Glutamatergic neuron (in vitro differentiated cells): ENCODE measurements at places on chromosomes 11 and 22.

- DNase-seq = no peak
Measured at GRCh38 chr11:34313099-34313517, 44.7 kb downstream of the ABTB2 start.

- no peak for DNase-seq
Measured at GRCh38 chr11:74249496-74249895, 61.9 kb downstream of the P4HA3 start.

DNA sequence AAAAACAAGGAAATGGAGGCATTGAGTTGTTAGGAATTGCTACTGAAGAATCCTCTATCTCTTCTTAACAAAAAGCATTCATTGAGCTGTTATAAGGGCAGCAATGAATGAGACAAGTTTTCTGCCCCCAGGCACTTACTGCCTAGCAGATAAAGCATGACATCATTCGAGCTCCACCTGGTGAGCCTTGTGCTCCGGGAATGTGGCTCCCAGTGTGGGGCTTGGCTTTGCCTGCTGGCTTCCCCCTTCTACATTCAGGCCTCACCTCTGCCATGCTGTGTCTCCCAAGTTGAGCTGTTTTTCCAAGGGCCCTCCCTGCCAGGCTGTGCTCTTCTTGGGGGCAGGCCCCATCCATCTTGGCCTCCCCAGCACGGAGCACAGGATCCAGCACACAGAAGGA, 56.9 kb upstream of the EIF3D start:
- DNase-seq = peak; percentile 43

DNA sequence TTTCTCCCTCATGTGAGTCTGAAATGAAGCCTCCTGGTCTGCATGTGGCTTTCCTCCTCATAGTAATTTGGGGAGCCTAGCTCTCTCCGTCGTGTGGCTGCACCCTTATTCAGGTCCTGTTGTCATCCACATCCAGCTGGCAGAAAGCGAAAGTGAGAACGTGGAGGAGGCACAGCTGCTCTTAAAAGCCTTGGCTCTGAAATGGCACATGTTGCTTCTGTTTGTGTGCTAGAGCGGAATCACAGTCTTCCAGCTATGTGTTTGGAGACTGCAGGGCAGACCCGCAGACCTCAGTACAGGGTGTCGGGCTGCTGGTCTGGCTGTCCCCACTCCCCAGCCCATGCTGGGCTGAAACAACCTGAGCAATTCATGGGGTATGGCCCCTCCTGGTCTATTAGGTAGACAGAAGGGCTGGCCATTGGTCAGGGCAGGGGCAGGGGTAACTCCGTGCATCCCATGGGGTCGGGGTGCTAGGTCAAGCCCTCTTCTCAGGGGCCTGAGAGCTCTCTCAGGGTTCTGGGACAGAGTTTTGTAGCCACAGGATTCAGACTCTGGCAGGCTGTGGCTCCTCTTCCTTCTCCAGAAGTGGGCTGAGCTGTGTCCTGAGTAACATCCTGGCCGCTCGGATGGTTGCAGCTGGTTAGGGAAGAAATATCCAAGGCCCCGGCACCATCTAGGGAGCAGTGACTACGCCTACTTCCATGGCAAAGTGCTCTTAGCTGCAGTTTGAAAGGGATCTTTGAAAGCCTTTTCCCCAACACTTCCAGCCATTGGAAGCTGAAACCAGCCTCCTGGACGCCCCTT, 50.6 kb downstream of the C11orf96 start:
- DNase-seq = no peak

GRCh38 chr11:44407211-44407996, 97.5 kb upstream of the ALX4 start:
- DNase-seq = no peak

DNA sequence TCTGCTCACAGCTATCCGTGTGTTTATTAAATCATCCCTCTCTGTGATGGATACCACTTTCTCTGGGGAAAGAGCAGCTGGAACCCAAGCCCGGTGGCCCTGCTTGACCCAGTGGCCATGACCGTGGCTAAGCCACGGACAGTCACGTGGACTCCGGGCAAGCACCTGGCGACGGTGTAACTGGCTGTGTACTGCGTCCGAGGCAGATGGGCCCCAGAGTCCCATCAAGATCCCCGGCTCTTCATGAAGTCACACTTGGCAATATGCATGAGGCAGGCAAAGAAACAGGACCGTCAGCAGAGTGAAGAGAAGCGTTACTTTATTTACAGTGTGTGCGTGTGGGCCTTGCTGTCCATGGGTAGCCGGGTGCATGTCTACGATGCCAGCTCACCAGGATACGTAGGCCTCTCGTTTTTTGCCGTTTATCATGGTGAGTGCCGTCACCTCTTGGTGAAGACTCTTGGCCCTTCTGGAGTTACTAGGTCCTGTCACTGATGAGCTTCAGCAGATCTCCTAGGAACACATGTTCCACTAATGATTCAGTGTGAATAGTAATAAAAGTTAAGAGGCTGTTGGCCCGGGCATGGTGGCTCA, 366.3 kb downstream of the TBC1D22A start:
- DNase-seq = peak; percentile 5

GRCh38 chr11:130719220-130719915, 196.9 kb downstream of the SNX19 start:
- no peak for DNase-seq

- DNase-seq = no peak
Measured at GRCh38 chr11:22666325-22666687, at the start of gene GAS2. TSS of gene GAS2 (plus strand) at chr11:22666611. CDS start at chr11:22674870, 8,259 bp downstream.

DNA sequence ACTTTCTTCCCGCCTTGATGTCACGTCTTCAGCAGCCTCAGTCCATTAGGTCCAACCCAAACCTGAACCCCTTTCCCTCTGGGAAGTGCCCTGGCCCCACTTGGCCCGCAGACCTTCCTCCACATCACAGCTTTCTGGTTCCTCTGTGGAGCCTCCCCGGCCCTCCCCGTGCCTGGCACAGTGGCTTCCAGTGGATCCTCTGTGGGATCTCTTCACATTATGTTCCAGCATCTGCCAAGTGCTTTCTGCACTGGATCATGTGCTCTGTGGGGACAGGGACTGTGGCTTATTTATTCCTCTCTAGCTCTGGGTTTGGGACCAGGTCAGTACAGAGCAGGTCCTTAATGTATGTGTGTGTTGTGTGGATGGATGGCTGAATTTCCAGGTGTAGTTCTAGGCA, 30.9 kb downstream of the POLR3H start:
- no peak for DNase-seq

GRCh38 chr22:45208993-45209838, 31.5 kb downstream of the KIAA0930 start:
- peak; percentile 73 for DNase-seq

GRCh38 chr22:24303007-24303406, 32.4 kb downstream of the SPECC1L start:
- DNase-seq = no peak

DNA sequence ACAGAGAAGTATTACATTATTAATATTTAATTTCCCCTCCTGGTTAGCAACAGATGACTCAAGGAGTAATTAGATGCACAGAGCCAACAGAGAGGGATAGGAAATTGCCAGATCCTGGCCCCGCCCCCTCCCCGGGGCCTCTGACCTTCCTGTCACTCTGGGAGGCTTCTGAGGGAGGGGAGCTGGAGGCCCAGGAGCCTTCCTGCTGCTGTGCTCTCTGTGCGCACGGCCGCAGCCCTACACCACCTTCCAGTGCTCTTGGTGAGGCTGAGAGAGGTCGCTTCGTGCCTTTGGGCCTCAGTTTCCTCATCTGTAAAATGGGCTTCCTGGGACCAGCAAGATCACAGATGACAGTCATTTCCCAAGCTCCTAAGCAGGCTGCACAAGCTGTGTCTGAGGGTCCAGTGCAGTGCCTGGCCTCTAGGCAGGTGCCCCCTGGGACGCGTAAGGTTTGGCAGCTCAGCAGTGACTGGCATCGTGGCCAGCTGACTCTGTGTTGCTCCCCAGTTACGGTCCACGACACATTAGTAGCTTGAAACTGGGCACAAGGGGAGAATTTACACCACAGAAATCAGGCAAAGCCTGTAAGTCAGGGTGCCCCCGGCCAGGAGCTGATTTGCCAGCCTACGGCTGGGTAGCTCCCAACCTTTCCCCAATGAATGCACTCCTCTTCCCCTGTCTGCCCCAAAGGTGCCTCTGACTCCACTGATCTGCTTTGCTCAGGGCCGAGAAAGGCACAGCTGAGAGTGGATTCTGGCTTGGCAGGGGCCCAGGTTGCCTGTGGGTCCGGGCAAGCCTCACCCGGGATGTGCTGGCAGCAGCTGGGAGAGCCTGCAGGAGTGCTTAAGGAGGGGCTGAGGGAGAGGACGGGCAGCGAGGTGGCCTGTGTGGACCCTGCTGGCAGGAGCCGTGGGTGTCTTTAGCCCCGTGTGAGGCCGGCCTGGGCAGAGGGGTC, 2.3 kb downstream of the ADORA2A start:
- peak; percentile 80 for DNase-seq

- no peak for DNase-seq
Measured at GRCh38 chr11:116061322-116061721, 557.1 kb upstream of the CADM1 start.

DNA sequence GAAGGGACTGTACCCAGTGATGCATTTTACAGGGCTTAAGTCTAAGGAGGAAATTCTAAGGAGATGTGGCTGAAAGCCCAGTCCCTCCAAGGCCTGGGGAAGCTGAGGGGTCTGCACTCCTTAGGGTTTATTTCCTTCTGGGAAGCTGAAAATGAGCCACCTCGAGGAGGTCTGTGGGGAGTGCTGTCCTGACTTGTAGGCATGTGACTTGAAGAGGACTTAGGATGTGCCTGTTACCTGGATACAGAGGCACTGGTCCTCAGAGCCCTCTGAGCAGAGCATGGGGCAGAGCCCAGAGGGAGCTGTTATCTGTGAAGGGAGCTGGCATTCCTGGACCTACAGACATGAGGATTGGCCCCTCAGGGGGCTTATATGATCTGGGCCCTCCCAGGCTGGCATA, 77.1 kb downstream of the TP53I11 start:
- DNase-seq = no peak

DNA sequence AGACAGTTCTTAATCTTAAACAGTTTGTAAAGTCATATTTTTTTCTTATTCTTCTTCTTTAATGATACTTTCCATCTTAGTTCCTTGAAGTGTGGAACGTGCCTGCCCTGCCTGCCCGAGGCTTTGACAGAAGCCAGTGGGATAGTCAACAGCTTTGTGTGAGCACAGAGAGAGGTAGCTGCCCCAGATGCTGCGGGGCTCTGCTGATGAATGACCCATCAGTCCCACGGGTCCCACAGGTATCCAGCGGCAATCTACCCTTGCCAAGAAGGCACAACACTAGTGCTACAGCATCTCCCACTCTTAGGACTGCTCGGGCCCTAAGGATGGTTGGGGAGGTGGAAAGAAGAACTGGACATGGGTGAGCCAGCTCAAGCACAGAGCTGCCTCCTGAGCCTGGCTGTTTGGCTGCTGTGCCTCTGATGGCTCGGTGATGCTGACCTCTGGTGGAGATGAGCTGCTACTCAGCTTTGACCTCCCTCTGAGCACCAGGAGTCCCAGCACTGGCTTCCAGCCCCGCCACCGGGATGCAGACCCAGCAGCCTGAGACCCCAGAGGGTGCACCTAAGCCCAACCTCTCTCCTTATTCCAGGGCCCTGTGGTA, 11.8 kb upstream of the APLNR start:
- peak; percentile 86 for DNase-seq

GRCh38 chr22:34414467-34415440, 494.5 kb upstream of the LARGE1 start:
- peak; percentile 62 for DNase-seq

GRCh38 chr11:10657308-10658271, 36.0 kb downstream of the IRAG1 start:
- no peak for DNase-seq

GRCh38 chr11:68996376-68997123, 15.8 kb upstream of the MRGPRD start:
- DNase-seq = no peak

- no peak for DNase-seq
Measured at GRCh38 chr11:116387641-116388040, 385.1 kb downstream of the BUD13 start.

DNA sequence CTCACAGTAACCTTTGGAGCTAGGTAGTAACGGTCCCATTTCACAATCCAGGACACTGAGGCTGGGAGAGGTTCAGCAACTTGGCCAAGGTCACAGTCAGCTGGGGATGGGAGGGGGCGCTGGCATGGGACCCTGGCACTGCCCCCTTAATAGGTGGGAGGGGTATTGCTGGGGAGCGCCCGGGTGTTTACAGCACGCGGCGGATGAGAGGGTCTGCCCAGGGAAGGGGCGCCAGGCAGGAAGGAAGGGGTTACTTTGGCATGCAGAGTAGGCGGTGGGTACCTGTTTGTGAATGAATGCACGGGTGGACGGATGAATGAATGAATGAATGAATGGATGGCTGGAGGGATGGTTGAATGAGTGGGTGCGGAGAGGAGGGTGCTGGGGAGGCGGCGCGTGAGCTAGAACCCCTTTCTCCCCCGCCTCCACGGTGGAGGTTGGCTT, 628 bp upstream of the FLRT1 start:
- DNase-seq = no peak

DNA sequence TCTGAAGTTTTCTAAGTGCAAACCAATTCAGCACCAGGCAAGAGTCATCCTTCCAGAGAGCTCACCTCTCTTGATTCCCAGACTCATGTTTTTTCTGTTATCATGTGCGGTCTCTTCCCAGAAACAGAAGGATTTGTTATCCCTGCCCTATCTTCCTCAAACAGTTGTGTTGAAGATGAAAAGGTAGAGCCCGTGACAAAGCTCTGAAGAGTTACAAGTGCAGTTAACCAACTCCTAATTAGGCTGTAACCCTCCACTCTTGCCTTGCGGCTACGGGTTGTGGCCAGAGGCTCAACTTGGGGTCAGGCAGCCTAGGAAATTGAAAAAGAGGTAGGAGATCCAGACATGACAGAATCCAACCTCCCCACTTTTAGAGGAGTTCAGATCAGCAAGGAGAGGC, 76.2 kb upstream of the CADM1 start:
- DNase-seq = no peak

- DNase-seq = peak; percentile 52
Measured at GRCh38 chr11:68904248-68904847, 657 bp downstream of the IGHMBP2 start.

- no peak for DNase-seq
Measured at GRCh38 chr11:117045196-117045595, 53.0 kb downstream of the SIK3 start.

DNA sequence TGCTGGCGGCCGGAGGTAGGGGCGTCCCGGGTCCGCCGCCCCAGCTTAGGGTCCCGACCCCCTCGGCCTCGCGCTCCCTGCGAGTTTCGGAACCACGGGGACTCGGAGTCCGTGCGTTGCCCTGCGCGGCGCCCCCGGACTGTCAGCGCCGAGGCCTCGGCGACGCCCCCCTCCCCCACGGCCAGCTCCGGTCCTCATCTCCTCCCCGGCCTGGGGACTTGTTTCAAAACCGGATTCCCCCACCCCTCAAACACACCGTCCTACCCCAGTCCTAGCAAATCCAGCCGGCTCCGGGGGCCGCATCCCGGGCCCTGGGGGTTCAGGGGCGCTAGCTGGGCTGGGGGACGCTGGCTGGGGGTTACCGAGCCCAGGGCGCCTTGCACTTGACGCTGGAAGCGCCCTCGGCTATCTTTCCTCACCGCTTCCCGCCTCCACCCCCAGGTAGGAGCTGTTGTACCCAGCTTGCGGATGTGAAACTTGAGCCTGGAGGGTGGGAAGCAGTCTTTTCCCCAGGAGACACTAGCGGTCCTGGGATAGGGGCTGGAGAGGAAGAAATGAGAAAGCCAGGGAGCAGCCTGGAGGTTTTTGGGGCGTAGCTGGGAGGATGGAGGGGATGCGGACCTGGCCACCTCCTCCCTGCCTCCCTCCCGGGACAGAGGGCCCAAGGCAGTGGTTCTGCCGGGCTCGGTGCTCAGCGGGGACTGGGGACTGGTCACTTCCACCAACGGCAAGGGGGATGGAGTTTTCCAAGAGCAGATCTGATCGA, 550 bp downstream of the FBLN1 start:
- peak; percentile 35 for DNase-seq

- DNase-seq = no peak
Measured at GRCh38 chr11:71255323-71255722, 2.9 kb upstream of the SHANK2 start.
